AML-193 (cell line): ENCODE measurements at places on chromosomes 11 and 22.

DNA sequence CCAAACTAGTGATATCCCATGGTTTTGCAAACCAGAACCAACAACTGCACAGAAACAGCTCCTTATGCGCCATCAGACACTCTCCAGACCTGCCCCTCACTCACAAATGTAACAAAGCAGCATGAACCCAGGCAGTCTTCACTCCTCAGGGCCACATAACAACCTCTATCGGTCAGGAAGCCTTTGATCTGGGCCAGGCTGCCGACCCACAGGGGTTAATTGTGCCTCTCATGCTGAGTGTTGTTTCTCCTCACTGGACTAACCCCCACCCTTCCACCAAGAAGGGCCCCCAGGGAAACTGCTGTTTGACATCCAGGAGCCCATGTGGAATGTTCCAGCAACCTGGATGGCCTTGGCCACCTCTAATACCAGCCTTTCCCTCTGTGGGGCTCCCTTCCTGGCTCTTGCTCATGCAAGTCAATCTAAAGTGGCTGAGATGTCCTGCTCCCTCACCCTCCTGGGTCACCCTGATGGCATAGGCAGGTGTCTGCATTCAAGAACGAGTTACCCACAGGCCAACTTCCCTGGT is 7.9 kb upstream of the RGL4 start:
- no peak for DNase-seq

GRCh38 chr11:76209973-76210930 is 4.0 kb upstream of the WNT11 start:
- DNase-seq = peak; percentile 35

GRCh38 chr22:25554238-25554671 is 10.2 kb upstream of the GRK3 start:
- DNase-seq = no peak

GRCh38 chr11:65596520-65596919 is 920 bp upstream of the KCNK7 start:
- no peak for DNase-seq

DNA sequence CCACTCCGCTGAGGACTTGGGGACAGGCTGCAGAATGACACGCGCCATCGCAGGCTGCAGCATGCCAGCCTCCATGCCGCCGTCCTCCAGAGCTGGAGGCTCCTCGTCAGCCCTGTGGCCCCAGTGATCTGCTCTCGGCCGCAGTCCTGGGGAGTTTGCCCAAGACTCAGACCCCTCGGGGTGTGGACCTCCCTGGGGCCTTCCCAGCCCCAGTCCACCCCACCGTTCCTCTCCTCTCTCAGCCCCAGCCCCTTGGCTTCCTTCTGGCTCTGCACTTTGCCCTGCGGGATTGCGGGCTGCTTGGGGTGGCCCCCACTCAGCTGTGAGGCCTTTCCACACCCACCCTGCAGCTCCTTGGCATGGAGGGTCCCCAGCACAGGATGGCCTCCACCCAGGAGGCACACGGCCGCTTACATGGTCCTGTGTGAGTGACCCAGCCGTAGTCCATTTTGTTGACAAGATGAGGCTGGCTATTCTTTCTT is 414.9 kb downstream of the TBC1D22A start:
- DNase-seq = no peak

- peak; percentile 83 for DNase-seq
Observed at GRCh38 chr11:47394322-47395222, 13.8 kb upstream of the SLC39A13 start.

- DNase-seq = peak; percentile 28
Observed at GRCh38 chr11:36376009-36376887, 80.2 kb downstream of the PRR5L start.

DNA sequence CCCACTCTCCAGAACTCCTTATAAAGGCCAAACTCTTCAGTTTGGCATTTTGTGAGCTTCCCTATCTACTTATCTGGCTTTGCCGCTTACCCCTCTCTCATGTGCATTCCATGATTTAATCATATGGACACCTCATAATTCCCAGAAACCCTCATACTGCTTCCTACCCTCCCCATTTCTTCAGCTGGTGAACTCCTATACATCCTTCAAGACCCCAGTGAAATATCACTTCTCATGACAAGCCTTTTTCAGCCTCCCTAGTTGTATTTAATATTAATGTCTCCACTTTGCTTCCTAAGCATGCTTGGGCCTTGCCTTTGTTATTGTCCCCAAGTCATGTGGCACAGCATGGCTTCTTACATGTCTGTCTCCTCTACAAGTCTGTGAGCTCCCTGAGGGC is 13.7 kb upstream of the TSPAN18 start:
- DNase-seq = no peak

- DNase-seq = no peak
Observed at GRCh38 chr11:133518702-133519264, 13.5 kb downstream of the OPCML start.

DNA sequence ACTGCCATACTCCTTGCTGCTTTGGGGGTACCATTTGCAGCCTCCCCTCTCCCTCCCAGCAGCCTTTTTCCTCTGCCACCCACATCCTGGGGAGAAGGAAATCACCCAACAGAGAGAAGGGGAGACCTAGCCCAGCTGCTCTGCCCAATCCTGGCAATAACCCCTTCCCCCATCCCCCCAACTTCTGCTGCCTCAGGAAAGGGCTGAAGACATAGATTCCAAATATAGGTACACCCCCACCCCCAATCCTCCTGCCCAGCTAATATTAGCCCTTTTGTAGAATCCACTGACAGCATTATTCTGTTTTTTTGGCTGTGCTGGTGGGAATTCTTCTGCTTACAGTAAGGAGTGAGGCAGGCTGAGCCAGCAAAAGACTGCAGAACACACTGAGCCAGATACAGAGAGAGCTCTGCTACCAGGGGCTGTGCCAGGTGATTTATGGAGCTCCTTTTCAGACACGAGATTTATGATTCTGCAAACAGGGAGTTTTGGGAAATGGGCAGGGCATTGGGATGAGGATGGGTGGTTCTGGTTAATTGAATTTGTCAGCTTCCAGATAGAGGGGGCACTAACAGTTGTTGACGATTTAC is 164.0 kb downstream of the TENM4 start:
- no peak for DNase-seq

GRCh38 chr11:110837603-110838002 is 125.4 kb upstream of the ARHGAP20 start:
- DNase-seq = no peak

DNA sequence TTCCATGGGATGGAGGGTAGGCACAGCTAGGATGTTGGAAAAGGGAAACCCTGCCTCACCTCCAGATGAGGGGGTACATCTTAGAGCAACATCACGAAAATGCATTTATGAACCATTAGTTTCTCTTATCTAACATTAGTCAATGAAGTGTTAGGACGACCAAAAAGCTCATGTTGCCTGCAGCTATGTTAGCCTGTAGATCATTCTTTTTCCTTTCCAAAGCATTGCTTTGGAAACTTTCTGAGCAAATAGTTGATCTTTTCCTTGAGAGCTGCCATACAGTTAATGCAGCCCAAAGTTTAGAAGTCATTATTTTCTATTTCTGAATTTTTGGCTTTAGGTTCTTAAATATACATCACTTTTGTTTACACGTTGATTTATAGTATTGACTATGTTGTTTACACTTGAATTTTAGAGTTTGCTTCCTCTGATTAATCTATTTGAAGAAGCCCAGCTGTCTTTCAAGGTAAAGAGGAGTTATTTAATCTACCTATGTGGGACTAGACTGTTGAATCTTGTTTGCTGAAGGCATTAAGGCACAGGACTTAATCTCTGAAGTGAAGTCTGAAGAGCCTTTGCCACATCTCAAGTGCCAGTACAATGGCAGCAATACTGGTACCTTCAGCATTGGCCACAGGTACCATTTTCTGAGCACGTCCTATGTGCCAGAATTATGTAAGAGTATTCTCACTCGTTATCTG is 11.0 kb downstream of the POU2AF3 start:
- no peak for DNase-seq

DNA sequence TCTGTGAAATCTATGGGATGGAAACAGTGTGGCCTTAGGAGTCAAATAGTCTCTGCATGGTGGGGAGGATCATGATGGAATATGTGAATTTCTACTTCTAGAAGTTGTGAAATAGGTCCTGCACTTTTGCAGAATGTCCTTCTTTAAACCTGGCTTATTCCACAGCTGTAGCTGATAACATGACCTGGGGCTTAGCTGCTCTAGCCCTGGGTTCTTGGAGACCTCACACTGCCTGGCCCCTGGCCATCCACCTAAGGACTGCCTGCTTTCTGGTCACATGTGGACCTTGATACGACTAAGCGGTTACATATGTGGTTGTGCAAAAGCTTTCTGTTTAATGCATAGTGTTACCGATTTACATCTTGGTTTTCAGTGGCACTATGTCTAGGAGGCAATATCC is 88.2 kb downstream of the SWAP70 start:
- no peak for DNase-seq

GRCh38 chr11:11155962-11156815 is 196.9 kb downstream of the CSNK2A3 start:
- no peak for DNase-seq

GRCh38 chr11:119635041-119635740 is 93.8 kb downstream of the NECTIN1 start:
- no peak for DNase-seq

DNA sequence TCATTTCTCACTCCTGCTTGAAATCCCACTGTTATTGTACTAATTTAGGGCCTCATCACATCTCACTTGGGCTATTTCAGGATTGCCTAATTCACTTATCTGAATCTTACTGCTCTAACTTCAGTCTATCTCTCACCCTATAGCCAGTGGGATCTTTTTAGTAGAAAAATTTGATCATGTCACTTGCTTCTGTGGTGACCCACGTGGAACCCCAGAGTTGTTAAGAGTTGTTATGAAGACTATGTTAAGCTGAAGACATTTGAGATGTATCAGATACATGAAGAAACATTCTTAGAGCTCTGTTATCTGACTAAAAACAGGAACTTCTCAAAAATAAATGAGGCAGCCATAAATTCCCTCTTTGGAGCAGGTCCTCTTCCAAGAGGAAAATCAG is 1375.6 kb upstream of the TENM4 start:
- no peak for DNase-seq

GRCh38 chr11:33582636-33583325 is 117.8 kb downstream of the C11orf91 start:
- no peak for DNase-seq

DNA sequence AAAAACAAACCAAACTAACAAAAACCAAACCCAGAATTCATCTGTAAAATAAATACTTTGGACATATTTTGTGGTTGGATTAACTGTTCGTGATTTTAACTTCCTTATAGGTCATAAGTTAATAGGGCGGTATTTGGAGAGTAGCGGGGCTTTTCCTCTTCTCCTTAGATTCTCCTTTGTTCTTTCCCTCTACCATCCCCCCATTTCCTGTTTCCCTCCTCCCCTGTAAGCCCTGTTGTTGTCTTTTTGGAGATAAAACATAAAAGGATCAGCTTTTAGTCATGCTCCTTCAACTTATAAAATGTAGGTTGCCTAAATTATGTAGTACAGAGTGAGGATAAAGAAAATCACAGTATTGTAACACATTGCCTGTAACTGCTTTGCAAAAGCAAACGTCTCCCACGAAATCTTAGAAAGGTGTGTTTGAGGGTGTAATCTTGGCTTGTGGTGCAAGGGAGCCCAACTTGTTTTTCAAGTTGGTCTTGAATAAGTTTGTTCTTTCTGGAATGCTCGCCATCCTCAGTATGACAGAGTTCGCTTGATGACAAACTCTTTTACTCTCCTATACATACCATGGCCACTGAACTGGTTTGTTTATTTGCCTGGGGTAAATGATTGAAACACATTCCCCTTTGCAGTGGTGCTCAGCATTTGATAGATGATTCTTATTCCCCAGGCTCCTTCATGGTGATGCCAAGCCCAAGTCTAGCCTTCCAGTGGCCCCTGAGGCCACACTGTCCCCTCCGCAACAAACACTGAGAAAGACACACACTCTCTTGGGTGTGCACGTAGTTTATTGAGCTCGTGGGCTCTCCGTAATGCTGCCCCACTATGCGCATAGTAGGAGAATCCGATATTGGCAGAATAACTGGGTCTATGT is 49.4 kb downstream of the TEAD1 start:
- DNase-seq = no peak

DNA sequence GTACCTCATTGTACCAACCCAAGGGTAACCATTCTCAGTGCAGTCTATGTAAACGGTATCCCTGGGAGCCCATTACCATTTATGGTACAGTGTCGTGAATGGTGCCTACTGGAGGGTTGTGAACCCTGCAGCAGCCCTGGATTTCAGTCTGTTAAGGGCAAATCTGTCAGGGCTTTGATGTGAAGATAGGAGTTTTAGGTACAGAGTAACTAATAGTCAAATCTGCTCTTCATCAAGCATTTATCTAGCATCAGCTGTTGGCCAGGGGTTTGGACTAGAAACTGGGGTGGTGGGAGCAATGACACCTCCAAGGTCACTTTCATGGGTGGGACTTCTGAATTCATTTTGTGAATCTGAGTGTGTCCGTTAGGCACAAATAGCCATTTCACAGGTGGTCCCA is 50.6 kb upstream of the RFPL3 start:
- no peak for DNase-seq

GRCh38 chr11:33643167-33643824 is 57.3 kb downstream of the C11orf91 start:
- DNase-seq = no peak

DNA sequence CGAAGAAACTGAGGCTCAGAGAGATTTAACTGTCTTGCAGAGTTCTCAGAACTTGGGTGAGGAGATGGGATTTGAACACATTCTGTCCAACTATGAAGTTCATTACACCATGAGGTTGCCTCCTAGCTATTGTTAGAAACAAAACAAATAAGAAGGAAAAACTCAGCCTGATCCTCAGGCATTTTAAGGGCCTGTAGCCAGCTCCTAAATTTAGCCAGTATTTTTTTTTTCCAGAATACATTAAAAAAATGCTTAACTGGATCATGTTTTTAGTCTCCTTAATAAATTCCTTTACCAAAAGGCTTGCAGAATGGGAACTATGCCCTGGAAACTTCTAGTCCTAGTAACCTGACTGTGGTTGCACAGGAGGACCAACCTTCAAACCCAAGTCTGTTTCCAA is 212.0 kb downstream of the CSNK2A3 start:
- DNase-seq = no peak

DNA sequence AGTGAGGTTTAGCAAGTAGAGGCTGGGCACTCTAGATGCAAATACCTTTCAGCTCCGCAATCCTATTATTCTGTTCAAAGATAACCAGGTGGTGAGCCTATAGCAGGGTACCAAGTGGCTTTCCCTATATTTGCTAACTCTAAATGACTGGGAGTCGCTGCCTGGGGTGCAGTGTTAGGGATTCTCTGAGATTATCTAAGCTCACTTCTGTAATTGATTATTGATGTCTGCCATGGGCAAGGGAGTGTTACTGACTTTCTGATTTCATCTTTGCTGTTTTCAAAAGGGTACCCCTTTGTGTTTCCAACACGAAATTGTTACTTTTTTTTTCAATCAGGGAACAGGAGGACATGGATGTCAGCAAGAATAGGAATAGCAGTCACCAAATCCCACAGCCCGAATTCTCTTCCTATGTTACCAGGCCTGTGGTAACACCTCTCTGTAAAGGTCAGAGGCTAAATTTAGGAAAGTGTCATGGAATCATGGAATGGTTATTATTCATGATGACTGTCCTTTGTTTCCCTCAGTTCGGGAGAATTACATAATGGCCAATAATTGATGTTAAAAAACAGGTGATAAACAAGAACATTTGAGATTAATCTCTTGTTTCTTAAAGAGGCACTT is 62.6 kb upstream of the CRYBB3 start:
- no peak for DNase-seq
